ENCODE measurements at places on chromosomes 3 and 15.

DNA sequence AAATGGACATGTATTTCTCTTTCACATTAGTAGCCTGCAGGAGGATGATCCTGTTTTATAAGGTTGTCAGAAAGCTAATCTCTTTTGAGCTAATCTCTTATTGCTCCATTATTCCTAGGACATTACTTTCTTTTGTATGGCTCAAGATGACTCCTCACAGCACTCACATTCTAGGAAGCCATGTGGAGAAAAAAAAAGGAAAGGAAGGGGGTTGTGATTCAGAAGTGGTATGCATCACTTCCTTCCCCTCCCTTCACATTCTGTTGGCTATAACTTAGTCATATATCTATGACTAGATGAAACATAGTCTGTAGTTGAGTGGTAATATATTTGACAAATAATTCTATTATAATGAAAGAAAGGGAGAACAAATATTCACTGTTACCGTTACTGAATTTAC is 168.8 kb upstream of the TTC14 start:
- peak; percentile 4 for DNase-seq

GRCh38 chr15:31365655-31366127 is 39.1 kb downstream of the KLF13 start:
- DNase-seq: no peak

- DNase-seq: no peak
These were observed 43.3 kb downstream of the CPN2 start for GRCh38 chr3:194307849-194308248.

DNA sequence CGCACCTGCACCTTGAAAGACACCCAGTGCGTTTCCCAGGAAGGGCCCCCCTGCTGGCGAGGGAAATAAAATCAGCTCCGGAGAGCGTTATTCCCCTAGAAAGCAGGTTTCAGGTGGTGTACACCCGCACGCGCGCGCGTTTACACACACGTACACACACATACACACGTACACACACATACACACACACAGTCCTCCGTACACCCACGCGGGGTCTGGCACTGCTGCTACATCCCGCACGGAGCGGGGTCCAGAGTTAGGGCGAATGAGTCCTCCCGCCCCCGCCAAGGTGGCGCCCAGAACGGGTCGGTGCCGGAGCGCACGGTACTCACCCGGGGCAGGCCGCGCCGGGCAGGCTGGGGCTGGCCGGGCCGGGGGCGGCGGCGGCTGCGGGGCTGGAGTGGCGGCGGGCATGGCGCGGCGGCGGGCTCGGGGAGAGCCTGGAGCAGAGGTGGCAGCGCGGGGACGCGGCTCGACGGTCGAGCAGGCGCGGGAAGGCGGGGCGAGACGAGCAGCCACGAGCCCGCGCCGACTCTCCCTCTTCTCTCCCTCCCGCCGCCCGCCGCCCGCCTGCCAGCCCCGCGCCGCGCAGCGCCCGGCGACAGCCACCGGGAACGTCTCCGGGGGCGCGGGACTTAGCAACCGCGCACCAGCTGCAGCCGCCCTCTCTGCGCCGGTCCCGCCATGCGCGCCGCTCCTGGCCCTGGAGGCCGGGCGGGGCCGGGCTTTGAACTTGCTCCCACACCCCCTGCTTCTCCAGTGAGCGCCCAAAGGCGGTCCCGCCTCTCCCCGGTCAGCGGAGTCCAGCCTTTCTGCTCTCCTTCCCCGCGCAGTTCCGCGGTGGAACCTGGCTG is at the start of gene DCLK3:
Gene DCLK3 (minus strand): TSS at position 704 of the 854 bp plus-strand sequence. CDS start 290 bp downstream, at position 414.
- peak; percentile 47 for DNase-seq

DNA sequence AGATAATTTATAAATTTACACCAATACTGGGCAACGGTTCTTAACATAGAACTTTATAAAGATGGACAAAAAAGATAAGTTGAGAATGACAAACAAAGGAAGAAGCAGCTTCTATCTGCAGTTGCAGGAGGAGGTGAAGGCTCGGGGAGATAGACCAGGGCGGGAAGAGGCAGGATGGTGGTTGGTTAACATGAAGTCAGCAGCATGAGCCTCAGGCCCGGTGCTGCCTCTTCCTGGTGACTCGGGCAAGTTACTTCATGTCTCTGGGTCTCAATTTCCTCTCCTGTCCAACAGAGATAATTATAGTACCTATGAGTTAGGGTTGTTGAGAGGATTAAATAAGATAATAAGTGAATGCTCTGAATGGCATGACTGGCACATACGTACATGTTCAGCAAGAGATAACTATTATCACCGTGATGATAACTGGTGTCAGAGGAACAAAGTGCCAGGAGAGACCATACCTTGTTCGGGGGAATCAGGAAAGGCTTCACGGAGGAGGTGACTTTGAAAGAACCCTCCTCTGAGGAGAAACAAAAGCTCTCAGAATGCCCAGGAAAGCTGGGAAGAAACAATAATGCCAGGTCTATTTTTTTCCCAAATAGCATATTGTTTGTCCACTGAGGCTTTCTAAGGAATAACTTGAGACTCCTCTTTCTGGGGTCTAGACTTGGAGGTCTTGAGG is 4.4 kb downstream of the PAK6 start:
- DNase-seq: no peak

DNA sequence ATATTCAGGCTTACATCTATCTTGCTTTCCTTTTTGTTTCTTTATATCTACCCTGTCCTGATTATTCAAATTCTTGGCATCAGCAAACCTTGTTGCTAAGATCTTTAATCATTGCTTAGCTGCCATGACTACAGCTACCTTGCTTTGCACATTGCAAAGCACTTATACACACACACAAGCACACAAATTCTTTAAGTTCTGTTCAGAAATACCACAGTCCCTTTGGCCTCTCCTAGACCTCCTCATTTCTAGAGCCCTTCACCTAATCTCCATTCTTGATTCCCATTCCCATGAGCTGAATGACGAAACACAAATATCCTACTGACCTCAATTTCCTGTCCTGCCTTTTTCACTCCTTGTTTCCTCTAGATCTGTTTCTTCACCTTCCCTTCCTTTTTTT is 409.6 kb downstream of the UNC13C start:
- no peak for DNase-seq

GRCh38 chr15:33201491-33202231 is 7.1 kb upstream of the FMN1 start:
- peak; percentile 96 for DNase-seq

- DNase-seq: no peak
These were observed 78.1 kb upstream of the PRICKLE2 start for GRCh38 chr3:64303401-64303800.

Data from DMS53 (cell line).